Testis (tissue), 5 donors: ENCODE measurements at places on chromosomes 12 and 14. TPM values are rescaled to one million over a fixed set of nuclear protein-coding genes. Genes with fewer than 3 reads are reported as not detected.
A peak's percentile ranks its signal among the peaks of the same experiment; 100 is the strongest.

Gene KRT3
- total RNA-seq: not detected

- peaks cover 19% of the 10 kb centered on the region for H3K4me1 ChIP-seq
- H3K27me3 ChIP-seq: no peaks in the 10 kb centered on the region
Measured at GRCh38 chr14:102215071-102215470, 75.4 kb downstream of the WDR20 start.

GRCh38 chr12:105920161-105920684 lies 218.5 kb downstream of the NUAK1 start:
- no peak overlapping the region for H3K27ac ChIP-seq
- DNase-seq: peak; percentile 67
- no peaks in the 10 kb centered on the region for H3K27me3 ChIP-seq
- no peaks in the 10 kb centered on the region for H3K36me3 ChIP-seq
- H3K4me1 ChIP-seq: no peaks in the 10 kb centered on the region

DNA sequence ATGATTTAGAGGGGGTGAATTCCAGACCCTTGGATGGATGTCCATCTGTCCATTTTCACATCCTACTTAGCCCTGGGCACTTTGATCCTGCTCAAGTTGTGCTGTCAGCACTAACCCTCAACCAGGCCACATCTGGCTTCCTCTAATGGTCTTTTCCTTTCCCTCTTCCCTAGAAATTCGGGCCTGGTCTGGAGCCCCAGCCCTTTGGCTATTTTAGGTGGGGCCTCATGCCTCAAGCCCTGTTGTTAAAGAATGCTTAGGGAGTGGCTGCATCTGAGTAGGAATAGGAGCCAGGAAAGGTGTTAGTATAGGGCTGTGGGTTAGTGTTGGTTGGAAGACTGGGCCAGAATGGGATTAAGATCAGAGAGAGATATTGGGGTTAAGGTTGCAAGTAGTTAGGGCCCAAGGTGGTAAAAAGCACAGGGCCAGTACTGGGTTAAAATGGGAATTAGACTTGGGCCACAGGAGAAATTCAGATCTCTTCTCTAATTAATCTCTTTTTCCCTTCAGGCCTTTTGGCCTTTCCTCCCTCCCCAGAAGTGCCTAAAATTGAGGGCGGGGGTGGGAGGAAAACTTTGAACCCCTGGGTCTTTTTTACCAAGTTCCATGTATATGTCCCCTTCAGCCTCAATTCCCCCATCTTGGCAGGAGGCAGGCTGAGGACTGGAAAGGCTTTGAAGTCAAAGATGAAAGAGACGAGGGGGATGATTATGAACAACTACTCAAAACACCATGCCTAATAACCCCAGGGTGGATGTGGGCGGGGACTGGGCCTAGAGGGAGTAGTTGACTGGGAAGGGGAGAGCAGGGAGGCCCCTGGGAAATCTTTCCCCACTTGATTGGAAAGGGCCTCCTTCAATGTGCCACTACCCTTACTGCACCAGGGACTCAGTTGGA lies 4.0 kb upstream of the ZNF385A start:
- no peak overlapping the region for H3K4me3 ChIP-seq
- H3K36me3 ChIP-seq: no peaks in the 10 kb centered on the region
- DNase-seq: no peak
- no peaks in the 10 kb centered on the region for H3K27me3 ChIP-seq

- no peak overlapping the region for H3K4me3 ChIP-seq
- no peak for DNase-seq
- H3K4me1 ChIP-seq: peaks cover 4% of the 10 kb centered on the region
- no peaks in the 10 kb centered on the region for H3K36me3 ChIP-seq
- no peaks in the 10 kb centered on the region for H3K27me3 ChIP-seq
Measured at GRCh38 chr14:95458459-95458858, 58.0 kb downstream of the SYNE3 start.

DNA sequence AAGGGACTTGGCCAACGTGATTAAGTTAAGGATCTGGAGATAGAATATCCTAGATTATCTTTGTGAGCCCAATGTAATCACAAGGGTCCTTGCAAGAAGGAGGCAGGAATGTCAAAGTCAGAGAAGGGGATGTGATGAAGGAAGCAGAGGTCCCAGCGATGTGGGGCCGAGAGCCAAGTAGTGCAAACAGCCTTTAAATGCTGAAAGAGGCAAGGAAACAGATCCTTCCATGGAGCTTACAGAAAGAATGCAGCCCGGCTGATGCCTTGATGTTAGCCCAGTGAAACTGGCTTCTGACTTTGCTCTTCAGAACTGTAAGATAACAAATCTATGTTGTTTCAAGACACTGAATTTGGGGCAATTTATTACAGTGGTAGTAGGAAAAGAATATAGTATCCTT lies 74.9 kb downstream of the NEDD1 start:
- H3K27me3 ChIP-seq: no peaks in the 10 kb centered on the region
- H3K4me1 ChIP-seq: no peaks in the 10 kb centered on the region
- H3K27ac ChIP-seq: no peak overlapping the region
- H3K4me3 ChIP-seq: no peak overlapping the region

GRCh38 chr14:75476274-75476995 lies 45.8 kb upstream of the BATF start:
- H3K27me3 ChIP-seq: no peaks in the 10 kb centered on the region
- peaks cover 7% of the 10 kb centered on the region for H3K4me1 ChIP-seq
- H3K4me3 ChIP-seq: no peak overlapping the region
- no peak overlapping the region for H3K27ac ChIP-seq

Gene PTHLH
- total RNA-seq: 0.47 TPM

Gene TAS2R8
- total RNA-seq: not detected

DNA sequence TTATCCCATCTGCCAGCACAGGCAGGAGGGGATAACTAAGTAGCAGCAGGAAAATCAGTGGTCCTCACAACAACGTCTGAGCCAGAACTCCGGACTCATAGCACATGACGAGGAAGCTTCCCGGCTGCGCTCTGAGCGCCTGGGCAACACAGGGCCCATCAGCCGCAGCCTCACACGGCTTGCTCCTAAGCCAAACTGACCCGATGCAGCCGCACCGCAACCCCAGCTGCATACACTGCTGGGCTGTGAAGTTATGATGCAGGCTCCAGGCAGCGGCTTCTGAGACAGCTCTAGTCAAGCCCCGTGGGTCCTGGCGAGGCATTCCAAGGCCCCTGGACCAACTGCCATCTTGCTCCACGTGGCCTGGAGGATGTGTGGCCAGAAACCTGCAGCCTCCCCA lies 28.1 kb downstream of the ZFYVE21 start:
- H3K4me1 ChIP-seq: peaks cover 18% of the 10 kb centered on the region
- no peak for DNase-seq
- H3K4me3 ChIP-seq: no peak overlapping the region
- H3K36me3 ChIP-seq: no peaks in the 10 kb centered on the region
- no peak overlapping the region for H3K27ac ChIP-seq

Gene GRIP1
- total RNA-seq: 12.0 TPM

- no peaks in the 10 kb centered on the region for H3K4me1 ChIP-seq
- no peak for DNase-seq
- no peaks in the 10 kb centered on the region for H3K27me3 ChIP-seq
- no peaks in the 10 kb centered on the region for H3K36me3 ChIP-seq
- H3K27ac ChIP-seq: no peak overlapping the region
- H3K4me3 ChIP-seq: no peak overlapping the region
Measured at GRCh38 chr12:16844875-16845274, 238.9 kb upstream of the LMO3 start.

DNA sequence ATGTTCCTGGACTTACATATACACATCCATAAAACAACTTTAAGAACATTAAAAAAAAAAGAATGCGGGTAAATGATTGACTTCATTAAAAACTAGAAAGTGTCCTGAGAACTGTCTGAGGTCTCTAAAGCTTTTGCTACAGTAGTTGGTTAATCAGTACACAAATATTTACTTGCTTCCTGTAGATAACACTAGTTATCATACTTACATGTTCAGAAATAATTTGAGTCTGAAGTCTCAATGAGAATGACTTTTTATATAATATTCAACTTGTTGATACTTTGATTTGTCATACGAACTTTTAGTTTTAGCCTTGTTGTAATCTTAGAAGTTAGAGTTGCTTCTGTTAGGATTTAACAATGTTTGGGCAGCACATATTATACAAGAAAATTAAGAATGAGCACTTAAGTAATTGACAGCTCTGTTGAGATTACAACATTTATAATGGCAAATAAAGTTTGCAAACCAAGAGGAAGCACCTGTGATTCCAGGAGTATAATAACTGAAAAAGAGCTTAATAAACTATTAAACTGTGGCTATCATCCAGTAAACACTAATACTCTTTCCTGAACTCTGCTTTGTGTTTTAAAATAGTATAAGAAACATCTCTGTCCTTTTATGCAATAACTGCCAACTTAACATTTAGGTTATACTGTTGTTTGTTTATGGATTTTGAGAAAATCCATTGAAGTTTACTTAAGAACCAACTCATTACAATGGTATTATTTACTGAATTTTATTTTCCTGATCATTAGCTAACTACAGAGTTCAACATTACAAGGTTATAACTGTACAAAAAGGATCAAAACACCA lies 131.7 kb downstream of the MIPOL1 start:
- no peaks in the 10 kb centered on the region for H3K36me3 ChIP-seq
- no peaks in the 10 kb centered on the region for H3K27me3 ChIP-seq
- no peaks in the 10 kb centered on the region for H3K4me1 ChIP-seq
- H3K27ac ChIP-seq: no peak overlapping the region
- H3K4me3 ChIP-seq: no peak overlapping the region
- DNase-seq: no peak

- H3K4me1 ChIP-seq: no peaks in the 10 kb centered on the region
- peak; percentile 95 for DNase-seq
- no peaks in the 10 kb centered on the region for H3K27me3 ChIP-seq
- H3K4me3 ChIP-seq: peak within 1 kb of the TSS; percentile 48
Measured at GRCh38 chr14:23237772-23238594, at the start of gene RNF212B. TSS of gene RNF212B (plus strand) at chr14:23237936. CDS start at chr14:23240346, 2,410 bp downstream.

Gene DDIT3
- total RNA-seq: 44.2 TPM

GRCh38 chr14:99596071-99596627 lies 7.9 kb downstream of the CCDC85C start:
- H3K4me3 ChIP-seq: no peak overlapping the region
- H3K36me3 ChIP-seq: no peaks in the 10 kb centered on the region
- H3K27ac ChIP-seq: no peak overlapping the region
- DNase-seq: peak; percentile 32
- H3K27me3 ChIP-seq: no peaks in the 10 kb centered on the region

- no peaks in the 10 kb centered on the region for H3K36me3 ChIP-seq
- peak overlapping the region; percentile 89 for H3K27ac ChIP-seq
- peak overlapping the region; percentile 83 for H3K4me3 ChIP-seq
- H3K4me1 ChIP-seq: peaks cover 5% of the 10 kb centered on the region
Measured at GRCh38 chr12:104458694-104459367, 2.1 kb downstream of the CHST11 start.

DNA sequence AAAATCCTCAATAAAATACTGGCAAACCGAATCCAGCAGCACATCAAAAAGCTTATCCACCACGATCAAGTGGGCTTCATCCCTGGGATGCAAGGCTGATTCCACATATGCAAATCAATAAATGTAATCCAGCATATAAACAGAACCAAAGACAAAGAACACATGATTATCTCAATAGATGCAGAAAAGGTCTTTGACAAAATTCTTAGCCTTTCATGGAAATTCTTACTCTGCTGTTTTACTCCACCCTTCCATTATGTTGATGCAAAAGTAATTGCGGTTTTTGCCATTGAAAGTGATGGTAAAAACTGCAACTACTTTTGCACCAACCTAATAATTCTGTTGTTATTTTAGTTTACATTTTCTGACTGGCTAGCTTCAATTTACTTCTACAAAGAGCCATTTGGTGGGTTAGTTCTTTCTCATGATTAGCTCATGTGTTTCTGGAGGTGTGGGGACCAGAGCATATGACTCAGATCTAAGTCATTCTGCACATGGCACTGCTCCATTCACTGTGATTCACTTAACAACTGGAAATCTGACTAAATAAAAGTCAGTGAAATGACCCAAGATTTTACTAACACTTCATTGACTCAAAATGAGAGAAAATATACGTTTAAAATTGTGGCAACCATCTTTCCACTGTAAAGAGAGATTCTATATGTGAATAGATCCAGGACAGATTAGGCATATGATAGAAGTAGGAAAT lies 99.9 kb downstream of the TMTC3 start:
- DNase-seq: no peak
- no peak overlapping the region for H3K4me3 ChIP-seq
- no peaks in the 10 kb centered on the region for H3K36me3 ChIP-seq
- H3K27ac ChIP-seq: no peak overlapping the region

DNA sequence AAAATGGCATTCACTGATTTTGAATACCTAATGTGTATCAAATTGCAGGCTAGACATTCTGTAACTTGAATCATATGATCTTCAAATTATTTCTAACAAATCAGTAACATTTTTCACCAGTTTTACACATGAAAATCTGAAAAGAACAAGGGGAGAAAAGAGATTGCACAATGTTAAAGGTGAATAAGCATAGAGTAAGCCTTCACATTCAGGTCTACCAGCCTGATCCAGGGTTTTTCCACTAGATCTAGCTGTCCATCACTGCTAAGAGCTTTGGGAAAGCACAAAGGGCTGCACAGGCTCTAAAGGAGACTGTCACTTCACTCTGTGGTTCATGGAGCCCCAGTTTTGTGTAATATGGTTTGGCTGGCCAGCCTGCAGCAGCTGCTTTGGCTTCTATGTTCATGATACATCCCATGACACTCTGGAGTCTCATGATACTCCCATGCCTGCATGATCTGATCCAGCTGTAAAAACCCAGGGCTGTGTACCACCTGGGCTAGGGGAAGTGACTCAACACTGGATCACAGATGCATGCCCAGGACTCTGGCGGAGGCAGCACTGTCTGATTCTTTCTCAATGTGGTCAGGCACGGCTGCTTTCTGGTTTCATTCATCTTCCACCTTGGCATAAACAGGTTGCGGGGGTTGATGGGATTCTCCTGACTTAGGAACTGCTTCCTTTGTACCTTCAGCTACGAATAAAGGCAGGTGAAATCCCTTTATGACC lies 859.7 kb downstream of the GALC start:
- H3K27me3 ChIP-seq: no peaks in the 10 kb centered on the region
- H3K4me1 ChIP-seq: no peaks in the 10 kb centered on the region
- no peak for DNase-seq
- H3K27ac ChIP-seq: no peak overlapping the region
- H3K4me3 ChIP-seq: no peak overlapping the region
- no peaks in the 10 kb centered on the region for H3K36me3 ChIP-seq

GRCh38 chr14:31265701-31266398 lies 58.3 kb upstream of the HECTD1 start:
- no peaks in the 10 kb centered on the region for H3K36me3 ChIP-seq
- no peaks in the 10 kb centered on the region for H3K27me3 ChIP-seq
- DNase-seq: no peak

GRCh38 chr12:19778172-19778571 lies 338.9 kb downstream of the AEBP2 start:
- no peak for DNase-seq
- no peak overlapping the region for H3K27ac ChIP-seq
- H3K4me3 ChIP-seq: no peak overlapping the region
- no peaks in the 10 kb centered on the region for H3K27me3 ChIP-seq
- no peaks in the 10 kb centered on the region for H3K4me1 ChIP-seq

- no peaks in the 10 kb centered on the region for H3K36me3 ChIP-seq
- peak overlapping the region; percentile 25 for H3K27ac ChIP-seq
- H3K4me3 ChIP-seq: no peak overlapping the region
Measured at GRCh38 chr12:80778005-80778541, 61.4 kb downstream of the MYF5 start.

GRCh38 chr12:47085815-47086252 lies 6.1 kb upstream of the AMIGO2 start:
- no peak overlapping the region for H3K27ac ChIP-seq
- H3K4me3 ChIP-seq: no peak overlapping the region
- H3K36me3 ChIP-seq: no peaks in the 10 kb centered on the region

Gene HOXC12
- not detected for total RNA-seq
